ENCODE measurements at places on chromosomes 6 and 20. TPM values are rescaled to one million over a fixed set of nuclear protein-coding genes. Genes with fewer than 3 reads are reported as not detected.

The EYA2 gene
- total RNA-seq, result 0.08 TPM

The GPLD1 gene
- total RNA-seq, result 0.31 TPM

The KATNA1 gene
- total RNA-seq, result 31.5 TPM

The SLC17A3 gene
- total RNA-seq, result not detected

The MUC21 gene
- not detected for total RNA-seq

The NRSN1 gene
- not detected for total RNA-seq

The MAP7 gene
- total RNA-seq, result 17.7 TPM

The KIAA1755 gene
- total RNA-seq, result not detected

The WDR27 gene
- total RNA-seq, result 10.6 TPM

The PTGIS gene
- total RNA-seq, result not detected

The FGD2 gene
- total RNA-seq, result 0.23 TPM

The VPS16 gene
- total RNA-seq, result 28.3 TPM

The NR2E1 gene
- not detected for total RNA-seq

The CDKAL1 gene
- 8.7 TPM for total RNA-seq

The NHSL1 gene
- 15.2 TPM for total RNA-seq

The PTK6 gene
- 16.7 TPM for total RNA-seq

Data from hair follicular keratinocyte (primary cell).